ENCODE measurements at places on chromosomes 12 and 14.

GRCh38 chr12:8590842-8591545 lies 21.7 kb downstream of the AICDA start:
- no peak for DNase-seq

GRCh38 chr12:64968989-64969819 lies 144.8 kb downstream of the TBC1D30 start:
- no peak for DNase-seq

GRCh38 chr12:119807380-119807779 lies 69.7 kb downstream of the CIT start:
- no peak for DNase-seq

- DNase-seq, result no peak
Observed at GRCh38 chr12:57887631-57888408, 41.3 kb upstream of the CTDSP2 start.

DNA sequence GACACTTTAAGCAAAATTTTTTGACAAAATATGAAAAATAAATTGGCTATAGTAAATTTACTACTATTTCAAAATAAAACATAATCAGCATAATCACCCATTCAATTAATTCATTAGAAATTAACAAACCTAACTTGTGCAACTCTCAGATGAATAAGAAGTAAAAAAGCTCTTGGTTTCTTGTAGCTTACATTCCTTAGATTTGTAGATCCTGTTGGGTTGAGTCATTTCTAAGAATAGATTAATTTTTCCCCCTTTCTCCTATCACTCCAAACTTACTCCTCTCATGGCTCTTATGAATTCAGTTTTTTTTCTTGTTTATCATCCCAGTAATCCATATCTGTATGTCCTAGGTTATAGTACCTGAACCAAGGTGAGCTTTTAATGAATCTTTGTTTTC lies 230.9 kb upstream of the LRIG3 start:
- DNase-seq, result no peak

DNA sequence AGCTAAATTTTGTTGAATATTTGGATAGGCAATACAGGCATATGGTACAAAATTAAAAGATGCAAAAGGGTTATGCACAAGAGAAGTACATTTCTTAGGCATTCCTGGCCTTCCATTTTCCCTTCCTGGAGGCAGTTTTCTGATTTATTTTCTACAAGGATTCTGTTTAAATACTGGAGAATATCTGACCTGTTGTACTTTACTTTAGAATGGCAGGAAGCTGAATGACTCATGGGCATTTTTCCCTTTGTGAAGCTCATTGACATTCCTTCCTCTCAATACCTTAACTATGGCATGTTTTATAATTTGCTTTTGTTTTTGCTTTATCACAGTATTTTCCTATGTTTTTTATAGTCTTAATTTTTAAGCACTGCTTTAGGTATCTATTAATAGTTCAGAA lies 62.7 kb downstream of the RCOR1 start:
- DNase-seq, result no peak

GRCh38 chr14:24259282-24260025 lies 3.5 kb downstream of the TGM1 start:
- no peak for DNase-seq

- DNase-seq, result no peak
Observed at GRCh38 chr12:92496790-92497189, 206.0 kb upstream of the PLEKHG7 start.

DNA sequence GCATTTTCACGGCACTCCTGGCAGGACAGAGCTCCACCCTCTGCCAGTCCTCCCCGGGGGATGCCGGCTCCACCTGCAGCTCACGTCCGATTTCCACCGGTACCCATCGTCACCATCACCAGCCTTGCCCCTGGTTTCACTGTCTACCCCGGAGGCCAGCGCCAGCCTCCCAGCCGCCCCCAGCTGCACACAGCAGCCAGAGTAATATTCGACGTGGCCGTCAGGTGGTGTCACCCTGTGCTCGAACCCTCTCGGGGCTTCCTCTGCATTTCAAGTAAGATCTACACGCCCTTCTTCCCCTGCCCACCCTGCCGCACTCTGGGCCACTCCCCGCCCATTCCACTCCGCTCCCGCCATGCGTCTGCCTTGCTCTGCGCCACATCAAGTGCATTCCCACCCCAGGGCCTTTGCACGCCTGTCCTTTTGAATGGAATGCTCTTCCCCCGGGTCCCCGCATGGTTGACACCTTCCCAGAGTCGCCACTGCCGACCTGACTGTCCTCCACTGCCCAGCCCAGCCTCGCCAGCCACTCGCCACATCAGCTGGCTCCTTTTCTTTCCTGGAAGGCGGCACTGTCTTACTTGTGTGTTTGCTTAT lies 80.3 kb downstream of the ADGRD1 start:
- no peak for DNase-seq

DNA sequence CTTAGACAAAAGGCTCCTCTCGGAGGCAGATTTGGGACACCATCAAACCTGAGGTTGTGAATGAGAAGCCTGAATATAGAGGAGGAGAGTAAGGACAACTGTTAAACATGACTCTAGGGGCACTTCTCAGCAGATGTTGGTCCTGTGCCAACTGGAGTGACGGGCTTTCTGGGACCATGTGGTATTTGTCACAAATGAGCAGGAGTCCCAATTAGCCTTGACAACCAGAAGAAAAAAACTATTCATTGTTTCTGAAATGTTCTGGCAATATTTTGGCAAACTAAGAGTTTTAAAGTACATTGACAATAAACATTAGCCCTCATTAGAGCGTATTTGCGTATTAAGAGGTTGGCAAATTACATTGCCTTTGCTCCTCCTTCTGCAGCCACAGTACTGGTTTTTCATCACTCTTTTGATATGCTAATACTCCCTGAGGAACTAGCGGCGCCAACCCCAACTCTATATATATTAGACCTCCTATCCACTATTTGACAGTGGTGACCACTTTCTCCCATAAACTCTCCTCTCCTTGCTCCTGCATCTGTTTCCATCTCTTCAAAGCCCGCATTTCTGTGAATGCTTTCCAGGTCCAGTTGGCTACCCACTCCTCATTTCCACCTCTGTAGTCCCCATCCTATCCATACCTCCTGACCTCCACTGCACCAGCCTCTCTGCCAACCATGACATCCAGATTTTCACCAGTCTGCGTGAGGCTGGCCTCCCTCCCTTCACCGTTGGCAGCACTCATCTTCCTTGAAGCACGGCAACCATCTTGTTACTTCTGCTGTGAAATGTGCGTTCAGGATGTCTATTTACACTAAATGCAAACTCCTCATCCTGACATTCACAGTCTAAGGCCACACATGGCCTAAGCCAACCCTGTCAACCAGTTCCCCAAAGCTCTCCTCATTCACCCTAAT lies 100.7 kb downstream of the ZFC3H1 start:
- DNase-seq, result no peak

GRCh38 chr12:122411537-122411936 lies 10.9 kb downstream of the CLIP1 start:
- no peak for DNase-seq

DNA sequence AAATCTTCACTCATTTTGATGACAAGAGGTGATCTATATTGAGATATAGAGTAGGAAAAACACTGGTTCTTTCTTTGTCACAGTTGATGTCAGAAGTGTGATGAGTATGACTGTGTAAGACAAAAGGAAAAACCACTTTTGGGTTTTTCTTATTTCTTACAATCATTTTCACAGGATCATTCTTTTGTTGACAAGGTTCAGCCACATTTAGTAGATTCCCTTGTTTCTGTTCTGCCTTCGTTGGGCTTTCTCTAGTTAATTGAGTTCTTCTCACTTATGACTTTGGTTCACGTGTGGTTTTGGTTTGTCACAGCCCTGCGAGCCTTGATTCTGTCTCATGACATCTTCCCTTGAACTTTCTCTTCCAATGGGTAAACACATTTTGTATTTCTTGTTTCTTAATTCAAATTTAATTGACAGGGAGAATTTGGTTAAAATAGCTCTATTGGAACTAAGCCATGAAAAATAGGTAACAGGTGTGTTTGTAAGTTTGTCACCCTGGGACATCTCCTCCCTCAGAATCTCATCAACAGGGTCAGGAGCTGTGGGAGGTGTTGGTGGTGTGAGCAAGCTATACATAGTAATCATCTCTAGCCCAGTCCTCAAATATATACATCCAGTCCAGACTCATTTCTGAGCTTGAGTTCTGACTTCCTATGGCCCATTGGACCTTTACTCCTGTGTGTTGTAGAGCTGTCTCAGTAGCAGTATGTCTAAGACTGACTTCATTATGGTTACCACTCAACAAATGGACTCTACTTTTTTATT lies 255.3 kb downstream of the BMP4 start:
- DNase-seq, result no peak

- no peak for DNase-seq
Observed at GRCh38 chr14:64684091-64684490, 20.1 kb upstream of the PLEKHG3 start.

GRCh38 chr12:76998908-76999556 lies 66.3 kb downstream of the E2F7 start:
- DNase-seq, result no peak

GRCh38 chr14:105060751-105061427 lies 4.3 kb downstream of the GPR132 start:
- DNase-seq, result no peak

DNA sequence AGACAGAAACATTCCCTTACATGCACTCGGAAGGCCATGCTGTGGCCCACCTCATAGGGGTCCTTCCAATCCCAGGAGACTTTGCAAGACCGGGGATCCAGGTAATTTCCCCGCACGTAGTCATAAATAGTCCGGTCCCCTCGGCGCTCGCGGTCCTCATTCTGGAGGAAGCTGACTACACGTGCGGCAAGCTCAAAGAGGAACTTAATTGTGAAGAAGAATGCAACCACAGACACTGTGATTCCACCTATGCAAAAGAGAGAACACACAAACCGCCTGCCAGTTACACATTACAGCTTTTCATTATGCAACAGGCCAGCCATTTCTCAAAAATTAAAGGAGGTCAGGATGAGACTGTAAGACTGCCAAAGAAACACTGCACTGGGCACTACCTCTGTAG lies 28.4 kb downstream of the AREL1 start:
- no peak for DNase-seq
